ENCODE measurements at places on chromosomes 6 and 20.
A peak's percentile ranks its signal among the peaks of the same experiment; 100 is the strongest.

DNA sequence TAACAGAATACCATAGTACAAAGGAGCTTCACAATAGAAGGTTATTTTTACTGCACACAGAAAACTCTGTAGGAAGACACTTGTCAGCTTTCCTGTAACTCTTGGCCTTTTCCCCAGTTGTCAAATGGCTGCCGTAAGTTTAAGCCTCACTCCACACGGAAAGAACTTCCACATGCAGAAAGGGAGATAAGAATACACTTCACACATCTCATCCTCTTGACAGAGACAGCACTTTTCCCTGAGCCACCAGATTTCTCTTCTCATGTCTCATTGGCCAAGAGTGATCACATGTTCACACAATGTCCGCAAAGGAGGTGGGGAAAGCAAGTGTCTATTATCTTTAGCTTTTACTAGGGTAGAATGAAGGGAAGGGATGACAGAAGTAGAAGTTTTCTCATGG is 540.7 kb downstream of the HAO1 start:
- DNase-seq = no peak

DNA sequence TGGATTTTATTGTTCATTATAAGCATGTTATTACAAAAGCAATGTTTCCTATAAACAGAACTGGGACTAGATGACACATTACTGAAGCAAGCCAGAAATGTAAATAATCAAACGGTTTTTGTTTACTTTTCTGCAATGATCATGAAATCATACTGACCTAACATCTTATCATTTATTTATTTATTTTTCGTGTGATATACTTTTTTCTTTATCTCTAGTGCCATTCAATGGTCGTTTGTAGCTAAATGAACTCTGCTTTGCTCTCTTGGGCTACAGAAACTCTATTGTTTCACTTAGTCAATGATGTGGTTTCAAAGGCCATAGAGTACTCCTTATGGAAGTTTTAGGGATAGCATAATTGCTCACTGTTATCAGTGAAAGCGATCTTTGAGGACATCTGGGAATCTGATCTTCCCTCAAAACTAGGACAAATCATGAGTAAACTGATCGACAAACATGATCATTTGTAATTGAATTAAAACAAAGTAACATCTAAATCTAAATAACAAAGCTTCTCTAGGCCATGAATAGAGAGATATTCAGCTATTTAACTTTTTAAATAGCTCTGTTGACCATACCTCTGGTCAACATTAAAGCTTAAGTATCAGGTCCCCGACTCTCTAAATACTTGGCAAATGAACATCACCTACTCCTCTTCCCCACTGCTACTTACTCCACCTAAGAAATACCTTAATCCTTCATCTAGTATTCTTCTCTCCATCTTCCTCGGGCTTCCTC is 933.4 kb downstream of the TFAP2A start:
- DNase-seq = no peak

DNA sequence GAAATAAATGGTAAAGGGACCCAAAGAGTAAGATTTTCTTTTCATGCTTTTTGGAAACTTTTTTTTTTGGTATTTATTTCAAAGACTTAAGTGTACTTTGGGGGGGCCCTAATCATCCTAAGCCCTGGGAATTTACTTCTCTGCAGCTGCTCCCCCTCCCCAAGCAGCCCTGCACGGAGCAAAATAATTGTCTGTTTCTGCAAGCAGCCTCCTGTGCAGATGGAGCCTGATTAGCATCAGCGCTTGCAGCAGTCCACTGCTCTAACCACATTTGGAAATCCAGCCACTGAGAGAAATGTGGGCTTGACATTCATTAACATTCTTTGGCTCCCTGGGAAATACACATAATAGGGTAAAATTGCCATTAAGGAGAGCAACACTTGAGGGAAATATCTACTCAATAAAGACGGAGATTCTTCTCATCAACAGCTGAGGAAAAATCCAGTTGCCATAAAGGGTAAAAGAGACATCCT is 309.2 kb upstream of the MAP3K7 start:
- no peak for DNase-seq

GRCh38 chr6:140256248-140256647 is 881.8 kb upstream of the CITED2 start:
- DNase-seq = no peak

DNA sequence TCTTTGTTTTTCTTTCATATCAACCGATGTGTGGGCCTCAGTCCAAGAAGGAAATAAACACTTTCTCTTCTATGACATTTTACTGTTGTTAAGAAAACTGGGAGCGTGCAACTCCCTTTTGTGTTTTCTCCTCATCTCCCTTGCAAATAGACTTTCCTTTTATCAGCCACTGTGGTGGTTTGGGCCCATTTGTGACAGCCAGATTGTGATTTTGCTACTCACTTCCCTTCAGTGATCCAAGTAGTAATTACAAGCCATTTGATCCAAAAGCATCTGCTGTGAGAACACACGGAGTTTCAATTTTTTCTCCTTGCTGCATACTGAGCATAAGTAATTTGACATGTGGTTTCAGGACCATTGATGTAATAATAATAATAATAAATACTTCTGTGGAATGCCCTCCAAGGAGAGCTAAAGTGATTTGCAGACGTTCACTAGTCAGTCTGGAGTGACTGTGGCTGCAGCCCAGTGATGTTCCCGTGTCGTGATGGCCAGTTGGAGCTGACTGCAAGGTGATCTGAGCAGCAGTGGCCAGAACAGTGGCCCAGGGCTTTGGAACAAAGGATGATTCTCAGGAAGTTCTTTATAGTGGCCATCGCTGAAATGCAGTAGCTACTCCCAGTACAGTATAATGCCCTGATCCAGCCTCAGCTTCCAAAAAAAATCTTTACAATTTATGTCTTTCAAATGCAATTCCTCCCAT is 91.9 kb upstream of the CLDN20 start:
- DNase-seq = no peak

DNA sequence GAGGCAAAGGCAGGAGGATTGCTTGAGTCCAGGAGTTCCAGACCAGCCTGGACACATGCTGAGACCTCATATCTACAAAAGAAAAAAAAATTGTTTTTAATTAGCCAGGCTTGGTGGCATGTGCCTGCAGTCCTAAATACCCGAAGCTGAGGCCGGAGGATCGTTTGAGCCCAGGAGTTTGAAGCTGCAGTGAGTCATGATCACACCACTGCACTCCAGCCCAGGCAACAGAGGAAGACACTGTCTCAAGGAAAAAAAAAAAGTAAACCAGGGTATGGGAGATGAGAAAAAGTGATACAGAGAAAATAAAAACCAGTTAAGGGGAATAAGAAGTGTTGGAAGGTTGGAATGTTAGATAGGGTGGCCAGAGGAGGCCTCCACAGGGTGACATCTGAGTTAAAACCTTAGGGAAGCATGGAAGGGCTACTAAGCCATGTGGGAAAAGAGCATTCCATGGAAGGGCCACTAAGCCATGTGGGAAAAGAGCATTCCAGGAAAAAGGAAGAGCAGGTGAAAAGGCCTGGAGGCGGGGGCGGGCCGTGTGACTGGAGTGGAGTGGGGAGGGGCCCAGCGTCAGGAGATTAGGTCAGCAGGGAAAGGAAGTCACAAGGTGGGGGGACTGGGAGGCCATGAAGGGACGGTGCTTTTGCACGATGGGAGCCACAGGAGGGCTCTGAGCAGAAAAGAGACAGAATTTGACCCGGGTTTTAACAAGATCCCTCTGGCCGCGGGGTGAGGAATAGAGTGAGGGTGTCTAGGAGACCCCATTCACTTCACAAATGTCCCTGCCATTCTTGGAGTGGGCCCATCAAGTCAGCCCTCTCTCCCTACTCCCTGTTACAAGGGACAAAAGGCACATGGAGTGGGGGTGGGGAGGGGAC is 18.3 kb downstream of the CPNE5 start:
- DNase-seq = no peak

- DNase-seq = no peak
Measured at GRCh38 chr6:125957391-125957693, 772 bp downstream of the HINT3 start.

- no peak for DNase-seq
Measured at GRCh38 chr6:136710877-136711552, 81.3 kb downstream of the MAP3K5 start.

GRCh38 chr6:138105446-138105845 is 1.8 kb downstream of the PERP start:
- DNase-seq = no peak

DNA sequence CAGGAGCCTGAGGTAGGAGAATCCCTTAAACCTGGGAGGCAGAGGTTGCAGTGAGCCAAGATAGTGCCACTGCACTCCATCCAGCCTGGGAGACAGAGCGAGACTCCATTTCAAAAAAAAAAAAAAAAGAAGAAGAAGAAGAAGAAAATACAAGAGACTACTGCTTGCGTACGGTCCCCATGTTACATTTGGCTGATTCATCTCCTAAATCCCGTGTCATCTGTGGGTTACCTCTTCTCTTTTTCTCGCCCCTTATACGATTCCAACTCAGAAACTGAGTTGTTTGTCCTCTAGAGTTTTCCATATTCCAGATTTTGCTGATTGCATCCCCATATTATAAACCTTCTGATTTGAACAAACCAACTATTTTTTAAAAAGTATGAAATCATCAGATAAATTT is 62.4 kb upstream of the NELFCD start:
- no peak for DNase-seq

GRCh38 chr6:165178056-165178455 is 131.3 kb downstream of the C6orf118 start:
- DNase-seq = peak; percentile 24

GRCh38 chr6:10391799-10392198 is 23.1 kb downstream of the TFAP2A start:
- no peak for DNase-seq

GRCh38 chr6:132041706-132042105 is 90.5 kb upstream of the CCN2 start:
- no peak for DNase-seq

DNA sequence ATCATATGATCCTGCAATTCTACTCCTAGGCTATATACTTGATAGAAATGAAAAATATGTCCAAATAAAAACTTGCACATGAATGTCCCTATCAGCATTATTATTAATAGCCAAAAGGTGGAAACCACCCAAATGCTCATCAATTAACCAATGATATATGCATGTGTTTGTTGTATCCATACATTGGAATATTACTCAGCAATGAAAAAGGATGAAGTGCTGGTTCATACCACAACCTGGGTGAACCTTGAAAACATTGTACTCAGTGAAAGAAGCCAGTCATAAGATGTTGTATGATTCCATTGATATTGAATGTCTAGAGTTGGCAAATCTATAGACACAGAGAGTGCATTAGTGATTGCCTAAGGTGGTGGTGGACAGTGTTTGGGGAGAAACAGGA is 267.6 kb downstream of the PRKN start:
- DNase-seq = no peak

DNA sequence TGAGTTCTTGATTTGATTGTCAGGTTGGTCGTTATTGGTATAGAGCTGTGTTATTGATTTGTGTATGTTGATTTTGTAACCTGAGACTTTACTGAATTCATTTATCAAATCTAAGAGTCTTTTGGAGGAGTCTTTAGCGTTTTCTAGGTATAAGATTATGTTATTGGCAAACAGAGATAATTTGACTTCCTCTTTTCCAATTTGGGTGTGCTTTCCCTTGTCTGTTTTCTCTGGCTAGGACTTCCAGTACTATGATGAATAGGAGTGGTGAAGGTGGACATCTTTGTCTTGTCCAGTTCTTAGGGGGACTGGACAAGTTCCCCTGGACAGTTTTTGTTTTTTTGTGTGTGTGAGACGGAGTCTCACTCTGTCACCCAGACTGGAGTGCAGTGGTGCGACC is 17.4 kb downstream of the HLA-DOA start:
- no peak for DNase-seq

DNA sequence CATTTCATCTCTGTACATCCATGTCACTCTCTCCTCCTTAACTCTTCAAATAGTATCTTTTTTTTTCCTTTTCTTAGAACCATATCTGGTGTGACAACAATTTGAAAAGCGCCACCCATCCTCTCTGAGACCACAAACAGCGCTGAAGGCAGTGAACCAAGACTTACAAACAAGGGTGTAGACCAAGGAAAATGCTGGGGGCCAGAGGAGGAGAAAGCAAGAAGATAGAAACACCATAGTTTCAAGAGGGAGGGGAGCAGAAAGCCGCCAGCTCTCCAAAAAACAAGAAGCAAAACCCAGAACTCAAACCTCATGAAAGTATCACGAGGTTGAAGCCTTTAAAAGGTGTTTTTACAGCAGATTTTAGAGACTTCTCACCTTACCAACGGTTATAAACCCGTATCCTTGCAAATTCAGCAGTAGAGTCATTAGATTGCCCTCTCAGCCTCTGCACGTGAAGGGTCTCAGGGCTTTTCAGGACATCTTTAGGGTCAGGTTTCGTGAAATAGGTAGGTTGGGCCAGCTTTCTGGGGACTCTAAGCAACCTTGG is 13.3 kb upstream of the RIPOR2 start:
- no peak for DNase-seq

GRCh38 chr6:166006900-166007301 is 160.8 kb downstream of the TBXT start:
- no peak for DNase-seq

DNA sequence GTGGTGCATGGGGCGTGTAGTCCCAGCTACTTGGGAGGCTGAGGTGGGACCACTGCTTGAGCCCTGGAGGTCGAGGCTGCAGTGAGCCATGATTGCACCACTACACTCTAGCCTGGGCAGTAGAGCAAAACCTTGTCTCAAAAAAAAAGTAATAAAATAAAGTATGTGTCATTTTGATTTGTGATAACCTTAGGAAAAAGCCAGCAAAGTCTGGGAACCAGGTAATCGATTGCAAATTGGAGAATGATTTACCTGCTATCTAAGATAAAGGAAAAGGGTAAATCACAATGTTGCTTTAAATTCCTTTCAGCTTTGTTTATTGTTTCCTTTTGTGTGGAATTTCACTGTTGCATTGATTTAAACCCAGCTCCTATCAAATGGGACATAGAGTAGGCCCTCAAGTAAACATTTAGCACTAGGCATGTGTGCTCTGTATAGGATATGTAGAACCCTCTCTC is 59.0 kb downstream of the SGK1 start:
- DNase-seq = no peak
